ENCODE measurements at places on chromosomes 5 and 9. TPM values are rescaled to one million over a fixed set of nuclear protein-coding genes. Genes with fewer than 3 reads are reported as not detected.
A peak's percentile ranks its signal among the peaks of the same experiment; 100 is the strongest.

DNA sequence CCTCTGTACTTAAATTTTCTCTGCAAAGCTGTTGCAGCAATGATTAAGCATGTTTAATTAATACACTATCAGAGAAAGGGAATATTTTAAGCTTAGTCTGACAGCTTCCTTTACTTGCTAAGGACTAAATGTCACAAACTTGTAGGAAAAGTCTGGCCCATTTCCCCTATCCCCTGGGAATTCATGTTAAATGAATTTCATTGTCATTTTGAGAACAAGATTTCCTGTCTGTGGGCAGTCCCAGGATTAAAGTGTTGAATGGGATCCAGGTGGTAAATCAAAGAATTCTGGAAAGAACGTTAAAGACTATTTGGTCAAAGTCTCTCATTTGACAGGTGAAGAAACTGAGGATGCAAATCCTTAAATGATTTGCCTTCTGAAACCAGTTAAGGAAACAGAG lies 214.8 kb downstream of the MPDZ start:
- H3K4me1 ChIP-seq, result no peaks in the 10 kb centered on the region
- peaks cover 2% of the 10 kb centered on the region for H3K27me3 ChIP-seq
- no peaks in the 10 kb centered on the region for H3K36me3 ChIP-seq
- no peak for DNase-seq
- no peak overlapping the region for H3K4me3 ChIP-seq
- H3K27ac ChIP-seq, result no peak overlapping the region

GRCh38 chr5:181161534-181162175 lies 14.3 kb downstream of the OR2V2 start:
- no peak overlapping the region for H3K27ac ChIP-seq
- H3K4me1 ChIP-seq, result peaks cover 1% of the 10 kb centered on the region
- no peak overlapping the region for H3K4me3 ChIP-seq
- no peaks in the 10 kb centered on the region for H3K36me3 ChIP-seq

DNA sequence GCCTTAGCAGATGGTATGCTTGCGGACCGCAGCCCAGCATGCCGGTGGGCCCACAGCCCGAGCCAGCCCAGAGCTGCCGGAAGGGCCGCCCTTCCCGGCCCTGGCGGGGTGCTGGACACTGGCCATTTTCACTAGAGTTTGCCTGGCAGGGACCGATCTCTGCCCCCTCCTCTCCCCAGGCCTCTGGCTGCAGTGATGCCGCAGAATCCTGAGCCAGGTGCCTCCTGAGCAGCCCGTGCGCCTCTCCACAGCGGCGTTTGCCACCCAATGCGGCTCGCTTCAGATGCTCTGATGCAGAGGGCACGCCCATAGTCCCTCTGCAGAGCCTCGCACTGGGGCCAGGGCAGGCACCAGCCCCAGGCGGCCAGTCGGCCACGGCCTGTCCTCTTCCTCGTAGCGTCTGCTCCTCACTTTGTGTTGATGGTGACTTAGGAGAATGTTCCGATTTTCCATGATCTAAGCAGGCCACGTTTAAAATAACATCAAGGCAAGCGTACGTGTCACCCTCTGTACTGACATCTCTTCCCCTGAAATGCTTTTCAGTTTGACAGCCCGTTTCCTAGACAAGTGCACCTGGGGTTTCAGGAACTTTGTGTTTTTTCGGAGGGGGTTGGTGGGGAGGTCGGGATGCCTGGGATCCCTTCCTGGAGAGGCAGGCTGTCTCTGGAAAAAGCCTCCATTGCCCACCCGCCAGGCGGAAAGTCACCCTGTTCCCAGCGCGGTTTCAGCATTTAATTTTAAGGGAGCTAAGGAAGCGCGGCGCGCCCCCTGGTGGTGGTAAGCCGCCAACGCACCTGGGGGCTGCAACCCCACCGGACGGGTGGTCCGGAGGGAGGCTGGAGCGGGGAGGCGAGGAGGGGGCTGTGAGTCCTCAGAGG lies 29.8 kb upstream of the HMCN2 start:
- no peaks in the 10 kb centered on the region for H3K27me3 ChIP-seq
- peak; percentile 67 for DNase-seq
- peaks cover 3% of the 10 kb centered on the region for H3K36me3 ChIP-seq
- H3K4me3 ChIP-seq, result no peak overlapping the region
- H3K27ac ChIP-seq, result no peak overlapping the region

HTR4 gene
- not detected for total RNA-seq

OTP gene
- total RNA-seq, result not detected

Measured in progenitor cell of endocrine pancreas (in vitro differentiated cells).